ENCODE measurements at places on chromosomes 16 and 17.

GRCh38 chr16:17520561-17520960 lies 49.8 kb upstream of the XYLT1 start:
- DNase-seq = no peak

DNA sequence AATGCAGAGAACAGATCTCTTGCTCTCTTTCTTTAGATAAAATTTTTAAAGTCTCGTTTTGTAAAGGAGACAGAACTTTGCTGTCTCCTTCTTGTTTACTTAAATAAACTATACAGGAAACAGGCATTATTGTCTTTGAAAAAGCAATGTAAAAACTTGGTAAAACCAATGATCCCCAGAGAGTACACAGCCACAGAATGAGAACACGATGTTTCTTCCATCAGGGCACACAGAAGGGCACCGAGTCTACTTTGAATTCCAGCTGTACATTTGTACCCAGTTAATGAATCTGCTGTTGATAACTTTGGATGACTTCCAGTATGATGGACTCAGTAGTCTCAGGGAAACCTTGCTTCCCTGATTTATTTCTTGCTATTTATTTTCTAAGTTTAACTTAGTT lies 8.1 kb upstream of the TMEM100 start:
- DNase-seq = no peak

DNA sequence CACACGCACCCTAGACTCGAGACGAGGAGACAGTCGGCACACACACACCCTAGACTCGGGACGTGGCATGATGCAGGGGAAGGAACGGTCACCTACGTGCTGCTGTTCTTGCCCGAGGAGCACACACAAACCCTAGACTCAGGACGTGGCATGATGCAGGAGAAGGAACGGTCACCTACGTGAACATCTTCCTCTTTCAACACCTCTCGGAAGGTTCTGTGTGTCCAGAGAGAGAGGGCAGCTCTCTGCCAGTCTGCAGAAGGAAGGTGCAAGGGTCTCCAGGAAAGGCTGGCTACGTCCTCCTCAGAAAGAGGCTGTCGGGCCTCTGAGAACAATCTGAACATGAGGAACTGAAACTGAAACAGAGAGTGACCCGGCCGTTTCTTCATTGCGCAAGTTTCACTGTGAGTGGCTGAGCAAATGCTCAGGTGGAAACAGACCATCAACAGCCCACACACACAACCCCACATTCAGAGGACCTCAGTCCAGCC lies 43.4 kb downstream of the ZNF276 start:
- DNase-seq = peak; percentile 16

GRCh38 chr17:80260791-80261158 lies at the start of gene RNF213:
Gene RNF213 (plus strand): TSS chr17:80260852. CDS start chr17:80263682, 2,830 bp downstream.
- DNase-seq = peak; percentile 54

GRCh38 chr17:27473748-27474609 lies 17.7 kb downstream of the KSR1 start:
- DNase-seq = peak; percentile 74

DNA sequence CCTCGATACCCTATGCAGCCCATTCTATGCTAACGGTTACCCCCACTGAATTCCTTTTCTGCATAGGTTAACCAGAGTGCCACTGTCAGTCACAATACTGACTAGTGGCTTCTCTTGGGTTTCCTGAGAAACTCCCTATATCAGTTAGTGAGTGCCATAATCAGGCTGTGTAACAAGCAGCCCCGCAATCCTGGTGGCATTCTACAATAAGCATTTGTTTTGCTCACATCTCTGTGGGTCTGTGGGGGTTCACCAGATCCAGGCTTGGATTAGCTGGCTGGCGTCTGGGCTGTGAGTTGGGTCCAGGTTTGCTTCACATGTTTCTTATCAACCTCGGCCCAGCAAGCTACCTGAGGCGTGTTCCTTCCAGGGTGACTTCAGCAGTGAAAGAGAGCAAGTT lies 42.4 kb downstream of the TMEM235 start:
- DNase-seq = no peak

DNA sequence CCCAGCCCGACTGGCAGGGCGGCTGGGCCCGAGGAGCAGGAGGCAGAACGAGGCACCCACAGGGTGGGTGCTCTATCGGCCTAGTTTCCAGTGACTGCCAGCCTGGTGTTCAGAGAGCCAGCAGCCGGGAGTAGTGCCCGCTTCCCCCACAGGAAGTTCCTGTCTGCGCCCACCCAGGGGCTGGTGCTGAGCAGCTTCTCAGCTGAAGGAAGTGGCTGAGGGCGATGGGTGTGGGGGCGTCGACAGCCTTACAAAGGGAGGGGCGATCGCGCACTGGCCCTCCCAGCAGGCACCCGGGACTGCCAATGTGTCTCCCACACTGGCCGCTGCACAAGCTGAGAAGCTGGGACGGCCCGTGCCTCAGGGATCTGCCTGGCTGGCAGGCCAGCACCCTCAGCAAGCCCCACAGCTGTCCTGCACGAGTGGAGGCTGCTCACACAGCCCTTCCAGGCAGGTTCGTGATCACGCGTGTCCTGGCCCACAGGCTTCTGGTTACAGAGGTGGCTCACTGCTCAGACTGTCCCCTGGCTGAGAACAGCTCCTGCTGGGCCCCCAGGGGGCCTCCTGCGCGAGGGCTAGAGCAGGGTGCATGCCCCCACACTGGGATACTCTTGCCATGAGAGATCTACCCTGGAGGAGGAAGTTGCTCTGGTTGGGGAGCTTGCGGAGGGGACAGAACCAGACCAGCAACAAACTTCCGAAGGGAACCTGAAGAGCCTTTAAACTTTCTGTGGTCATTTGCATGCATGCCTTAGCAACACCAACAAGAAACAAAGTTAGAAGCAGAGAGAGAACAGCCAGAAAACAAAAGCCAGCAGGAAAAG lies 2.5 kb downstream of the RNF166 start:
- DNase-seq = peak; percentile 65

- no peak for DNase-seq
Measured at GRCh38 chr16:80816356-80816755, 12.0 kb upstream of the CDYL2 start.

DNA sequence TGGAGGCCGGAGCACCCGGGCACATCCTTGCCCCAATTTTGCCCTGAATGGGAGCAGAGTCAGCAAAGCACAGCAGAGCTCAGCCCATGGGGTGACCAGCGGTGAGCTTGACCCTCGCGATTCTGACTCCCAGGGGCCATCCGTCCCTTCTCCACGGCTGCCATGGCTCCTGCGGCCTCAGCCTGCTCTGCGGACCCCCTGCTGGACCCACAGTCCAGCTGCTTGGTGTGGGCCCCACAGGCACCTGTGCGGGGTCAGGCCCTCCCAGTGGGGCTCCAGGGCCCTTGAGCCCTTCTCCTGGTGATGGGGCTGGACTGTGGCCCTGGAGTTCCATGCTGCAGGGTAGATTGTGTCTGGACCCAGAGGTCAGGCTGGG lies 144.2 kb downstream of the ENGASE start:
- DNase-seq = no peak

GRCh38 chr16:1034230-1035065 lies 38.1 kb upstream of the SSTR5 start:
- no peak for DNase-seq

DNA sequence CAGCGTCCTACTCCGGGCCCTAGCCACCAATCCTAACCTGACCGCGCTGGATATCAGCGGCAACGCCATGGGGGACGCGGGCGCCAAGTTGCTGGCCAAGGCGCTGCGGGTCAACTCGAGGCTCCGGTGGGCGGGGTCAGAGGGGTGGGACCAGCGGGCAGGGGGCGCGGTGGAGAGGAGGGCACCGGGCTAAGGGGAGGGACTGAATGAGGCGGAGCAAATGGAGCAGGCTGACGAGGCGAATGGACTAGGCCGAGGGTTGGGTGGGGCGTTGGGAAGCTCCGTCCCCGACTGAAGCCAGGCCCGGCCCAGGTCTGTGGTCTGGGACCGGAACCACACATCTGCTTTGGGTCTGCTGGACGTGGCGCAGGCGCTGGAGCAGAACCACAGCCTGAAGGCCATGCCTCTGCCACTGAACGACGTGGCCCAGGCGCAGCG lies 4.6 kb downstream of the CARMIL2 start:
- no peak for DNase-seq

DNA sequence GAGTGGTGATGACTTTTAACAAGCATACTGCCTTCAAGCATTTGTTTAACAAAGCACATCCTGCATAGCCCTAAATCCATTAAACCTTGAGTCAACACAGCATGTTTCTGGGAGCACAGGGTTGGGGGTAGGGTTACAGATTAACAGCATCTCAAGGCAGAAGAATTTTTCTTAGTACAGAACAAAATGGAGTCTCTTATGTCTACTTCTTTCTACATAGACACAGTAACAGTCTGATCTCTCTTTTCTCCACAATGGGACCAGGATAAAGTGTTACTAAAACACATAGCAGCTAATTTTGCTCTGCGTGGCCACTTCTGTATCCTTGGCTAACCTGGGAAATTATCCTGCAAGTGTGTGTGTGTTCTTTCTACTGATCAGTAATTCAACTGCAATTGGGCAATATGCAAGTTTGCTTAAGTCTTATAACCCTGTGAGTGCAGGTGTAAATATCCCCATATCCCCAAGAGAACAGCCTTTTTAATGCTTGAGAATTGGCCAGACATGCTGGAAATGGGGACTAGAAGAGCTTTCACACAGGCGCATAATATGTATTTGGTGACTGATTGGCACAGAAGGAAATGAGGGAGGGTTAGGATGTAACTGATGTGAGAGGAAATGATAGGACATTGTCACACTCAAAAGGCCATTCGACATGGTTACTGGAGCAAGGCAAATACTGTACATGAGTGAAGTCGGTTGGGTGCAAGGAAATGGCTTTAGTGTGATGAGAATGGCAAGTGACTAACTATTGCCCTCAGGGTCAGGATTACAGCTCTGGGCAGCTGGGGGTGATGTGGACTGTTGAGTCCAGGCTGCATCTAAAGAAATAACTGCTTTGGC lies 10.8 kb upstream of the ANKS4B start:
- no peak for DNase-seq

DNA sequence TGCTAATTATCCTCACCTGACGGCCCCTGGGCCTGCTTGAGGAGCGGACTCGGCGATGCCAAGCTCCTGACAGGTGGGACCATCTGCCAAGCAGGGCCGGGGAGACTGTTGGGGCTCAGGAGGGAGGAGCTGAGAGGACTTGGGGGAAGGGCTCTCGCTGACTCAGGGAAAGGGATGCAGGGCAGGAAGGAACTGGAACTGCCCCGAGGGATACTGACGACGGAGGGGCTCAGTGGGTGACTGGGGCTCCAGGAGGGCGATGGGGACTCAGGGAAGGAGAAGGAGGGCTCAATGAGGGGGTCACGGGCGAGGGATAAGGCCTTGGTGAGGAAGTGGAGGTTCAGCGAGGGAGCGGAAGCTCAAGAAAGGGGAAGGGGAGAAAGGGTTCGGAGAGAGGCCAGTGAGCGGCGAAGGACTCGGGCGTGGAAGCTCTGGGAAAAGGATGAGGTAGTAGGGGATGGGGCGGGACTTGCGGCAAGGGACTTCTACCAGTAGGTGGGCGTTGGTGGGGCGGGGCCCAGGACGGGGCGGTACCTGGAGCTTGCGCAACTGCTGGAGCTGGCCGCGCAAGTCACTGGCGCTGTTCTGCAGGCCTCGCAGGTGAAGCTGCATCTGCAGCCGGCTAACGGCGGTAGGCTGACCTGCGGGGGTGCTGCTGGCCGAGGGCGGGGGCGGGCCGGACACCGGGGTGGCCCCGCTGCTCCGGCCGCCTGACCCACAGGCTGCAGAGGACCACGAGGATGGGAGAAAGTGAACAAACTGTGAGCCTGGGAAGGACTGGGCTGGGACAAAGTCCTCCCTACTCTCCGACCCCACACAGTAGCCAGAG lies 46.5 kb downstream of the SRCIN1 start:
- DNase-seq = peak; percentile 86

DNA sequence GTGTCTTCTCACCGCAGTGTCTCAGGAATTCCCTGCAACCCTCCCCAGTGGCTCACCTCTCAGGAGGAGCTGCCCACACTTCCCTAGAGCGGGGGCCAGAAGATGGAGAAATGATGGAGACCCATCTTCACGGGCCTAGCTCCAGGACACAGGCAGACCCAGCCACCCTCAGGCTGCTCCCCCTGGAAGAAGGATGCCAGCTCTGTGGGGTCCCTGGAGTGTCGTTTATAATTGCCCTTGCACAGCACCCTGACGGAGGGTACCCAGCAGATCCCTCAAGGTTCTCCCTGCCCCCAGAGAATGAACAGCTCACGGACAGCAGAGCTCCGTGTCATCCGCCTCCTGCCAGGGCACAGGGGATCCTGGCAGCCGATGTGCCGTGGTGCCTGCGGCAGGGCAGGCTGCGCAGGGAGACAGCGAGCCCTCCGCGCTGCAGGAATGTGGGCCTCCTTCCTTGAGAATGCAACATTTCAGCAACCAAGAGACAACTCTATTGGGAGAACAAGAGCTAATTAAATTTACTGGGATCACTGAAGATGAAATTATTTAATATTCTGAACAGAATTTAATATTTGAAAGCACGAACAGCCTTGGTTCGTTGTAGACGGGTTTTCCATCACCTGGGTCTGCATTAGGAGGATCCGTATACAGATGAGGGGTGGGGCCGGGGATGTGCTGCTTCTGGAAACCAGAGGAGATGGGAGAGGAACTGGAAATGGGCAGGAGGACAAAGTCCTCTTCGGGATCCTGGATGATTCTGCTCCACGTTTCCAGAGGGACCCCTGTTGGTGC lies 21.0 kb upstream of the RBFOX3 start:
- no peak for DNase-seq

Data from effector memory CD4-positive, alpha-beta T cell (primary cell).